GM19239 (cell line): ENCODE measurements at places on chromosomes 4 and X.

DNA sequence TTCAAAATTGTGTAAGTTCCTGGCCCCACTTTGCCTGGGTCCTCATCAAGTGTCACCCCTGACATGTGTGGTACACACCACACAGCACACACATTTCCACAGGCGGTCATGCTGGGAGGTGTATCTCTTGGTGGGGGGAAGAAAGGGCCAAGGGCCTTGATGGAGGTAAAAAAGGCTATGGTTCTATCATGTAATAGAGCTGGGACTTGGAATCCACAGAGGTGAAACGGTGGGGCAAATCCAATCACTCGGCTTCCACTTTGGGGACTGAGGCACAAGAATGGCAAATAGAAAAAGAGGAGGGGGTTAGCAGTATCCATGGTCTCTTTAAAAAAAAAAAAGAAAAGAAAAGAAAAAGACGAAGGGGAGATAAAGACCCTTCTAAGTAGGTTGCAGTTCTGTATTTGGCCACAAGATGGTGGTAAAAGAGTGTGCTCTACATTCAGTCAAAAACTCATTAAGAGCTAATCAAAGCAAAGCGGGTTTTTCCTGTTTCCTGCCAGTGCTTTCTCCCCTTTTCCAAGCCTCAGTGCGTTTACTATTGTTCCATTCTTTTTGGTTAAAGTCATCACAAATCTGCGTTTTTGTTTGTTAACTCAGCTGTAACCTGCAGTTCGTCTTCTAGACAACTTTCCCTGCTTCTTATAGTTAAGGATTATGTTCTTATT lies 37.0 kb upstream of the ATP6AP2 start:
- DNase-seq: no peak

- no peak for DNase-seq
These were observed 15.8 kb upstream of the SRD5A3 start for GRCh38 chr4:55330241-55330640.

- no peak for DNase-seq
These were observed 27.1 kb downstream of the PIR start for GRCh38 chrX:15465896-15466651.

GRCh38 chr4:47210828-47211227 lies 179.5 kb downstream of the GABRB1 start:
- DNase-seq: no peak

- DNase-seq: no peak
These were observed 142.4 kb upstream of the GLRA2 start for GRCh38 chrX:14386981-14387380.

DNA sequence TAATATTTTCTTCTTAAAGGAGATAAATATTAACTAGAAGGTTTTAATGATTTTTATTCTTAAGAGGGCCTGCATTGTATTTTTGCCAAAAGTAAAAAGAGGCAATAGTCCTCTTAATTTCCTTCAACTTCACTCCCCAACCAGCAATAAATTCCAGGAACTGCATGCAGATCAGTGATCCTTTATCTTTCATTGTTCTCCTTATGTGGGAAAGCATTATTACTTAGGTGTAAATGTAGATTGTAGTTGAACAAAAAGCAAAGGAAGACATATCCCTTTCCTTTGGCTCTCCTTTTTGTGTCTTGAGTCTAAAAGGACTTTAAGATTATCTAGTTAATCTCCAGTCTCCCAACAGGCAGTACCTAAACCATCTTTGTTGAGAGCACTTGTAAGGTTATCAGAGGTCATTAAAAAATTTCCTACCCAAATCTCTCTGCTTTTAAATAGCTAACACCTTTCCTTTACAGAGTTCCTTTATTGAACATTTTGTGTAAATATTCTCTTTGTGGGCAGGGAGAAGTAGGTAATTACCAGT lies 55.3 kb downstream of the RAPGEF2 start:
- DNase-seq: no peak

DNA sequence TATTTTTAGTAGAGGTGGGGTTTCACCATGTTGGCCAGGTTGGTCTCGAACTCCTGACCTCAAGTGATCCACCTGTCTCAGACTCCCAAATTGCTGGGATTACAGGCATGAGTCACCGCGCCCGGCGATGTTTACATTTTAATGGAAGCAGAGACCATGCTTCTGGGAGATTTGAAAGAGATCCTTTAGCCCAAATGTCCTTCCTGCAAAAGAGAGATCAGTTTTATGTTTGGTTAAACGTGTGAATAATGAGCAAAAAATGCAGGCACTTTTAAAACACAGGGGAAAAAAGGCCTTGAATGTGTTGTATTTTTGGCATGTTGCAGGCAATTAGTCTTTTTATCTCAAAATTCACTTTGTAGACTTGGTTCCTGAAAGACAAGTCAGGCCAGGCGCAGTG lies 95.8 kb upstream of the ELOVL6 start:
- DNase-seq: no peak

- DNase-seq: no peak
These were observed 1677.3 kb upstream of the TENM3 start for GRCh38 chr4:180565856-180566431.

DNA sequence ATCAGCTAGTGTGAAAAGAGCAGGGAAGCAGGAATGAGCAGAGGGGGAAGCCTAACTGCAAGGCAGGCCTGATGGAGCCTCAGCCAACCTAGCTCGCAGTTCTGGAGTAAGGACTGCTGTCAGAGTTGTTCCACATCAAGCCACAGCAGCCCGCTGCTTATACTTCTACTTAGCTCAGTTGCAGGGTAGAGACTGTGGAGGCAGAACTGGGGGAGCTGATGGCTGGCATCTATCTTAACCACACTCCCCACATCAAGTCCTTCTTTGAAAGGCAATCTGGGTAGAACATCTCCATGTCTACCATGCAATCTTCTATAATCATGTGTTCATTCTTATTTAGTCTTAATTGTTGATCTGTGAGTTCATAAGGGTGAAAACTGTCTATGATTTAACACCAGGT lies 46.1 kb downstream of the DDX60 start:
- no peak for DNase-seq

DNA sequence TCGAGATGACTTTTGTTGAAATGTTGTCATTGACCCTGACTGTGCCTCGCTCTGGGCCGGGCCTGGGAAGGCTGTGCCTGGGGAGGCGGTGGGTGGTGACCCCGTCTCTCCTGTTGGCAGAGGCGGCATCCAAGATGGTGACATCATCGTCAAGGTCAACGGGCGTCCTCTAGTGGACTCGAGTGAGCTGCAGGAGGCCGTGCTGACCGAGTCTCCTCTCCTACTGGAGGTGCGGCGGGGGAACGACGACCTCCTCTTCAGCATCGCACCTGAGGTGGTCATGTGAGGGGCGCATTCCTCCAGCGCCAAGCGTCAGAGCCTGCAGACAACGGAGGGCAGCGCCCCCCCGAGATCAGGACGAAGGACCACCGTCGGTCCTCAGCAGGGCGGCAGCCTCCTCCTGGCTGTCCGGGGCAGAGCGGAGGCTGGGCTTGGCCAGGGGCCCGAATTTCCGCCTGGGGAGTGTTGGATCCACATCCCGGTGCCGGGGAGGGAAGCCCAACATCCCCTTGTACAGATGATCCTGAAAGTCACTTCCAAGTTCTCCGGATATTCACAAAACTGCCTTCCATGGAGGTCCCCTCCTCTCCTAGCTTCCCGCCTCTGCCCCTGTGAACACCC lies 36.4 kb downstream of the HTRA3 start:
- no peak for DNase-seq

- no peak for DNase-seq
These were observed 3.2 kb upstream of the UGT2B7 start for GRCh38 chr4:69092980-69093568.

DNA sequence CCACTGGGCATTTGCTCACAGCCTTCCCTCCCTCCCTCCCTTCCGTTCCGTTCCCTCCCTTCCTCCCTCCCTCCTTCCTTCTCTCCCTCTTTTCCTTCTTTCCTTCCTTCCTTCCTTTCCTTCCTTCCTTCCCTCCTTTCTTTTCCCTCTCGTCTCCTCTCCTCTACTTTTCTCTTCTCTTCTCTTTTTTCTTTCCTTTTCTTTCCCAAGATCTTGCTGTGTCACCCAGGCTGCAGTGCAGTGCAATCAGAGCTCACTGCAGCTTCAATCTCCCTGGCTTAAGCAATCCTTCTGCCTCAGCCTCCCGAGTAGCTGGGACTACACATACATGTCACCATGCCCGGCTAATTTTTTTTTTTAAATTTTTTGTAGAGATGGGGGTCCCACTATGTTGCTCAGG lies 26.7 kb upstream of the ING2 start:
- no peak for DNase-seq

DNA sequence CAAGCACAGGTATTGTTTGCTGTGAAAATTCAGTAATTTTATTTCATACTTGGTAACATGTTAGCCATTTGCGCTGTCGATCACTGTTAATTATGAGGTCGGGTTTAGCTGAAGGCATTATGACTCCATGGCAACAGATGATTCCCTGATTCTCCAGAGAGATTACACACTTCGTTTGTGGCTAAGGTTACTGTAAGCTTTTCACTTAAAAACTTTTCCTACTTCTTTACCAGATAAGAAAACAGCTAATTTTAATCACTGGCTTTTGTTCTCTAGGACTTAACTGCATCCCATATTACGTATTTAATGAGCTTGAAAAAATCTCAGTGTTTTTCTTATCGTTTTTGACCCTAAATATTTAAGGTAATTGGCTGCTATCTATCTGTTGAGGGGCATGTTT lies 2.1 kb downstream of the GSTCD start:
- DNase-seq: no peak

GRCh38 chr4:115711575-115711974 lies 598.2 kb upstream of the NDST4 start:
- no peak for DNase-seq

GRCh38 chr4:104942990-104943743 lies 203.5 kb upstream of the TET2 start:
- DNase-seq: no peak

- DNase-seq: no peak
These were observed 170.4 kb downstream of the SMIM20 start for GRCh38 chr4:26084414-26084813.

DNA sequence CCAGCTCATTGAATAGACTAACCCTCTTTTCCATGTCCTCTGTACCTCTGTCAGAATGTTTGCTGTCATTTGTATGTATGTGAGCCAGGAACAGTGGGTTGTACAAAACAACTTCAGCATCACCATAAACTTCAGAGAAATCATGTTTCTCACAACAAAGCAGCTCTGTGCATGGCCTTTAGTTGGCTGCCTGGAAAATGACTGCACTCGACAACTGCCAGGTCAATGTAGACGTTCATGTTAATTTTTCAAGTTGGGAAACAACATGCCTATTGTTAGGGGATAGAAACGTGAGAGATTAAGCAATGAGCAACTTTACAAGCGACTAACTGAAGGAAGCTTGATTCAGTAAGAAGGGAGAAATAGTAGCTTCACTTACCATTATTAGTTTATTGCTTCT lies 17.9 kb upstream of the CXCL11 start:
- DNase-seq: no peak

DNA sequence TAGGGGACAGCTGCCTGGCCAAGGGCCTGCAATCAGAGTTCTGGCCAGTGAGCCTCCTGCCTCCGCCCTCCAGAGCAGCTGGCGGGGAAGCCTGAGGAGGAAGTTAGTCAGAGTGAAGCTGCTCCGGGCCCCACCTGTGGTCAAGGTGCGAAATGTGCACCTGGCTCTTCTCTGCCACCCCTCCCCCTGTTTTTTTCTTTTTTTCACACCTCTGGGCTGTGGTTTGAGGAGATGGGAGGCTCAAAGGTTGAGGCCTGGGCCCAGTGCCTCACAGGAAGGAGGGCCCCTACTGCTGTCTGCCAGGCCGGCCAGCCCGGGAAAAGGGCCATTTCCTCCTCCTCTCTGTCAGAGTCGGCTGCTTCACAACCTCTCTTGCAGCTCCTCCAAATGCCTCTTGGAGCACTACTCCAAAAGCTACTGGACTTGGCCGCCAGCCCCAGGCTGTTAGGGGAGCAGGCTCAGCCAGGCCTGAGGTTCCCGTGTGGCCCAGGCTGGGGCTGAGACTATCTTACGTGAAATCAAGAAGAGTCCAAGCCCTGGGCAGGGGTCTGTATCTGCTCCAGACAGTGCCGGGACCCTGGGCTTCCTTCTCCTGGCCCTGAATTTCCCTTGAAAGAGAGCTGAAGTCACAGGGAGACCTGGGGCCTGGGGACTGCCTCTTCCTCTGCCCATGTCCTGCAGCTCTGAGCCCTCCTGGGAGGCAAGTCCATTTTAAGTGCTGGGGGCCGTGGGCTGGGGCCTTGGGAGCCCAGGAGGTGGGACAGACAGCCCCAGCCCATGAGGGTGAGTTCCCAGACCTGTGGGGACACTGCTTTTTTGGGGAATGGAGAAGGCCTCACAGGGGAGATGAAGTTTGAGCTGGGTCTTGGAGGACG lies 4.5 kb upstream of the CXCR3 start:
- no peak for DNase-seq

DNA sequence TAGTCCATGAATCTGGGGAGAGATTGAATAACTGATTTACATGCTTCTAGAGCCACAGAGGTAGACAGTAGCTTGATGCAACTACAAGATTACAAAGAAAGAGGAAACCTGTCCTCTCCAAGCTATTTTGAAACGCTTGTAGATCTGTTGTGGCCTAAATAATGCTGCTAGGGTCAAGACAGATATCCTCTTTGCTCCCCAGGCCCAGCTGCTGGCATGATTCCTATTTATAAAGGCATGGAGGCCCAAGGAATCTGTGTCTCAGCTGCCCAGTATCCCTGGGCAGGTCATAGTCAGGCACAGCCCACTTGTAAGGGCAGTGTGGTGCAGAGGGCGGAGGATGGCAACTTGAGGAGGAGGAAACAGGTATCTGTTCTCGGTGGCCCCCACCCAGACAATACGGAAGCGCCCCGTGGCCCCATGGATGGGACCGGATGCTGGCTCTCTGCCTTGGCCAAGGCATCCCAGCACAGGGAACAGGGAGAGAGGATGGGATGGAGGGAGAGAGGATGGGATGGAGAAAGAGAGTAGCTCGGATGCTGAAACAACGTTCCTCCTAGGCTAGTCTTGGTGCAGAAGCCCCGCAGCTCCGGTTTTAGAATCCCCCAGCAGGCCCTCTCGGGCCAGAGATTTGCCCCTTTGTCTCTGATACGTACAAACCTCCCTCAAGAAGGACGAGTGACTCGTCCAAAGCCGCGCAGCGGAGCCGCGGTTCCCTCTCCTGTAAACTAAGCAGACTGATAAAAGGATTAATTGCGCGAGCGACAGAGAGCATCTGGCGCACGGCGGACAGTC lies 767 bp upstream of the SMIM20 start:
- peak; percentile 15 for DNase-seq

GRCh38 chrX:98480606-98481005 lies 1596.9 kb downstream of the RPA4 start:
- DNase-seq: no peak

DNA sequence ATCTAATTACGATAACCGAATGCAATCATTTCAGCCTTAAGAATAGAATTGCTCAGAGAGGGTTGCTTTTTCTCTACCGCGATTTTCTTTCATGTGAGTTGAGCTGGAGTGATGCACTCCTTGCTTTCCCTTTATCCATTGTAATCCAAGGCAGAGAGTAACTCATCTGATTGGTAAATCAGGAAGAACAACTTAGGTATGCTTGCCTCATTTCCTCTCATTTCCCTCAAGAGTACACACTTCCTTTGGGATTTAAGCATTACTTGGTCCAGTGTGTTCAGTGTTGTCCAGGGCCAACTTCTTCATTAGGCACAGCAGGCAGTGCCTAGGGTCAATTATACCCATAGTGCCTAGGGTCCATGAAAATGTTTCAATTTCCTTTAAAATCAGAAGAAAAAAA lies 15.7 kb upstream of the N4BP2 start:
- no peak for DNase-seq

- no peak for DNase-seq
These were observed 190.5 kb downstream of the RRAGB start for GRCh38 chrX:55907968-55908607.

GRCh38 chrX:104419211-104419610 lies 146.8 kb upstream of the IL1RAPL2 start:
- DNase-seq: no peak
